ENCODE measurements at places on chromosomes 4 and X.

DNA sequence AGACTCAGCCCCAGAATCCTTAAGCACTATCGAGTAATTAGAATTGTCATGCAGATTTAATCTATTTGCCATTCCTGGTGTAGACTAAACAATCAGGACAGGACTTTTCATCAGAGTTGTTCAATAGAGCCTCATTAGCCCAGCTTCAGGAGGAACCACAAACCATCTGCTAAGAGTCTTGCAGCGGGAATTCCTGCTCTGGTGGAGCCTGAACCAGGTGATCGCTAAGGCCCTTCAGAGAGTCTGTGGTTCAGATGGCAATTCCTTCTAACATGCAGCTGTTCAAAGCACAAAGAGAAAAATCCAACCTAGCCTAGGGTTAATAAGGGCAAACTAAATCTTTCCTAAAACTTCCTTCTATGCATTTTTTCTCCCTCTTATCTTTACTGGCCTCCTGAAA, 119.1 kb upstream of the CPEB2 start:
- DNase-seq: no peak

GRCh38 chr4:169335331-169335730, 64.6 kb upstream of the SH3RF1 start:
- DNase-seq: no peak

GRCh38 chr4:100340512-100341485, 150.5 kb upstream of the DDIT4L start:
- DNase-seq: no peak

DNA sequence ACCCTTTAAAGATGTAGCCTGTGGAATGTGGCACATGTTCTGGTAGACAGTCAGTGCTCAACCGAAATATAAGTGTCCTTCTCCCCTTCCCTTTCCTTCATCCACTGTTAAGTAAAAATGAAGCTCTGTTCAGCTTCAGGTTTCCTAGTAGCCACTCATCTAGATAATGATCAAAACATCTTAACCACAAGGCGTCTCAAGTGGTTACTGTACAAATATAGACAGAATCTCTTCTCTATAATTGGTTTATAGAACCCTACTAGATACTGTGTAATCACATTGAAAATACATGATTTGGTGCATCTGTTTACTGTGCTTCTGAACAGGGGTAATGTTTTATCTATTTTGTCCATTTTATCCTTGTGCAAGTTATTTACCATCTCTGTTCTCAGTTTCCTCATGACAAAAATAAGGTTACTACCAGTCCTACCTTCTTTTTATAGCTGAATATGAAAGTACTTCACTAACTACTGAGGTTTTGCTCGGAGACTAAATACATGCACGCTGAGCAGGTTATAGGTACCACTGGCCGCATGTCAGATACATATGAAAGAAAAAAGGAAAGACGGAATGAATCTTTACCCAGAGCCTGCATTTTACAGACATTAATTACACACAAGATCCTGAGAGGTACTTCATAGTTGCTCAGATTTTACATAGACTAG, 20.3 kb upstream of the SLC25A4 start:
- DNase-seq: no peak

DNA sequence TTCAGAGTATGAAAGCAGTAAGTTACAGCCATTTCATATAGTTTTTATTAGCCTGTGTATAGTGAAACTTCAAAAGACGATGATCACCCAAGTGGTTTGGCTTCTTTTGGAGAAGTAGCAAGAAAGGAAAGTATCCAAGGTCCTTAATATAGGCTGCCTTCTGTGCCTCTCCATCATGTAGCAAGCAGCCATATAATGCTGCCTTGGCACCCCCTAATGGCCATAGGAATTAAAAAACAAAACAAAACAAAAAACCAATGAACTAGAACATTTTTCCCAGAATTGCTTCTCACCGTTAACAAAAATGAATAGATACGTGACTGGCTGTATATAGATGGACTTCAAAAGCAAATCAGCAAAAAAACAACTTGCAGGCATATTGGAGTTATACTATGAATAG, 18.9 kb downstream of the LAMP2 start:
- no peak for DNase-seq

DNA sequence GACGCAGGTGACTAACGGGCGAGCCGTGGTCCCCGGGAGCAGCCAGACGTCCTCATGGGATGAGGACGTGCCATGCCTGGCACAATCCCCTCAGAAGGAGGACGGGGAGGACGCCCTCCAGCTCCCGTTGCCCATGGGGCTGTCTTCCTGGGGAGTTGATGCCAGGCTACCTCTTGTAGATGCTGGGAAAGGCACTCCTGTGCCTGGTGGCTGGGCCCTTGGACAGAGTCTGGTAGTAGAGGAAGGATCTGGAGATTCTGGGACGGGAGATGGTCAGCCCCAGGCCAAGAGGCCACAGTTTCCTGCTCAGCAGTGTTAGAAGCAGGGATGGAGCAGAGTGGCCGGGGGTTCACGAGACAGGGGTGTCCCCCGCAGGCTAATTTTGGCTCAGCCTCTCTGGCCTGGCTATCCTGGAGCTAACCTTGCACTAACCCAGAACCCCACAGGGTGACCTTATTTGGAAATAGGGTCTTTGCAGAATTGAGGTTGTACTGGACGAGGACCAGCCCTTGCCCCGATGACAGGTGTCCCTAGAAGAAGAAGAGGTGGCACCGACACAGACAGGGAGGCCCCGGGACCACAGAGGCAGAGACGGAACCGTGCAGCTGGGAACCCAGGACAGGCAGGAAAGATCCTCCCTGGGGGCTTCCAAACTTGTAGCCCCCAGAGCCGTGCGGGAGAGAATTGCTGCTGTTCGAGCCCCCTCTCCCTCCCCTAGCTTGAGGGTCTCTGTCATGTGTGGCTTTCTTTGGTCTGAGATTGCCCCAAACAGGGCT, 50.1 kb upstream of the ADRA2C start:
- no peak for DNase-seq

DNA sequence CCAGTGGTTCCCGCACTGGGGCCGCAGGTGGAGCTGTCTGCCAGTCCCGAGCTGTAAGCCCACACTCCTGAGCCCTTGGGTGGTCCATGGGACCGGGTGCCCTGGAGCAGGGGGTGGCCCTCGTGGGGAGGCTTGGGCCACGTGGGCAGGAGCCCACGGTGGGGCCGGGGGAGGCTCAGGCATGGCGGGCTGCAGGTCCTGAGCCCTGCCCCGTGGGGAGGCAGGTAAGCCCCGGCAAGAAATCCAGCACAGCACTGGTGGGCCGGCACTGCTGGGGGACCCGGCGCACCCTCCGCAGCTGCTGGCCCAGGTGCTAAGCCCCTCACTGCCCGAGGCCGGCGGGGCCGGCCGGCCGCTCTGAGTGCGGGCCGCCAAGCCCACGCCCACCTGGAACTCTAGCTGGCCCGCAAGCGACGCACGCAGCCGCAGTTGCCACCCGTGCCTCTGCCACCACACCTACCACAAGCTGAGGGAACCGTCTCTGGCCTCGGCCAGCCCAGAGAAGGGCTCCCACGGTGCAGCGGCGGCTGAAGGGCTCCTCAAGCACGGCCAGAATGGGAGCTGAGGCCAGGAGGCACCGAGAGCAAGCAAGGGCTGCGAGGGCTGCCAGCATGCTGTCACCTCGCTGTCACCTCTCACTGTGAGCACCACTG, 2.0 kb upstream of the METAP1 start:
- no peak for DNase-seq

DNA sequence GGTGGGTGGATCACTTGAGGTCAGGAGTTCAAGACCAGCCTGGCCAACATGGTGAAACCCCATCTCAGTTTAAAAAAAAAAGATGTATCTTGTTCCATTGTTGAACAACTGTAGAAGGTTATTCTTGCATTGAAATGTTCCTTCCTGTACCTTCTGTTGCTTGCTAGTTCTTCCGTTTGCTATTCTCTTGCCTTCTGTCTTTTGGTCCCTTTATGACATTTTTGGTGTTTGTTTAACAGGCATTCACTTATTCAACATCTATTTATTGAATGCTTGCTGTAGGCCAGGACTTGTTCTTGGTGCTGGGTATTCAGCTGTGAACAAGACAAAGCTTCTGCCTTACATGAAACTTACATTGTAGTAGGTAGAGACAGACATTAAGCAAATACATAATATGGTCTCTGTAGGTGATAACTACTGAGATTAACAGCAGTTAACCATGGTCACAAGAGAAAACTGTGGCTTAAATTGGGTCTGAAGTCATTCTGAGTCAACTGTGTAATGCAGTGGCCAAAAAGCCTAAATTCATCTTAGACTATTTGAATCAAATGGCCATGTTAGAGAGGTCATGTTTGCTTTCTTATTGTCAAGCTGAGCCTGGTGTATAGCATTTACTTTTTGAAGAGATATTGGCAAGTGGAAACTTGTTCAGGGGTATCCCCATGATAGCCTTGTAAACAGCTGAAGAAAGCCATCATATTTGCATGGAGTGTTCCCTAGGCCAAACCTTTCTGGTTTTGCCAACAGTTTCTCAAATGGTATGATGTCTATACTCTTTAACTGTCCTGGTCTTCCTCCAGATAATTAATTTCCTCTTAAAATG, 35.6 kb downstream of the GAB1 start:
- no peak for DNase-seq

DNA sequence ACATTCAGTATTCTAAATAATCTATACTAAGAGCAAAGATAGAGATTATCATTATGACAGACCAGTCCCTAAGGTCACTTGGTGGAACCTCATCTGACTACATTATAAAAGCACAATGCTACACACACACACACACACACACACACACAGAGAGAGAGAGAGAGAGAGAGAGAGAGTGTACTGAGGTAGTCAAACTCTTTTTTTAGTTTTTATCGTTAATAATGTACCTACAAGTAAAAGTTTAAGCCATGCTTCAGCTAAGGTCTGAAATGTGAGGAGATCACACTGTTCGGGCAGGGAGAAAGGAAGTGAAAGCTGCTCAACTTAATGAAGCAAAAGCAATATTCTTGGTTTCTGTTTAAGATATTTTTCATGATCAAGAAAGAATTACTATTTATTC, 75.8 kb upstream of the CCDC160 start:
- DNase-seq: no peak

- no peak for DNase-seq
Measured at GRCh38 chr4:40265910-40266274, 69.1 kb downstream of the RHOH start.

GRCh38 chrX:119475389-119476101, 7.3 kb downstream of the SLC25A5 start:
- no peak for DNase-seq

DNA sequence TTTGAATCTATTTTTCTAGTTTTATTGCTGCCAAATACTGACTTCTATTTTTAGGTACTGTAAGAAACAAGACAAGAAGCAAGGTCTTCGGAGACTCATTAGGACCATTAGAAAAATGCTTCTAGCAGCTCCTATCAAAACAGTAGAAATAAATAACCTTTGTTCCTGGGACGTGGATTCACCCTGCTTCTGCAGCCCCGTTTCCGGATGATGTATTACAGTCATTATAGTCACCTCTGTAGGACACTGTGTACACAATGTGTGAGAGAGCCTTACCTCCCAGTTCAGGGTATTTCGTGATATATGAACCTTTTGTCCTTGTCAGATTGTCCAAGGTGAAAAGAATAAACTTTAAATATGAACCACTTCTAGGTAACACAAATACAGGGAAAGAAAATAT, 484.0 kb upstream of the TECRL start:
- DNase-seq: no peak

DNA sequence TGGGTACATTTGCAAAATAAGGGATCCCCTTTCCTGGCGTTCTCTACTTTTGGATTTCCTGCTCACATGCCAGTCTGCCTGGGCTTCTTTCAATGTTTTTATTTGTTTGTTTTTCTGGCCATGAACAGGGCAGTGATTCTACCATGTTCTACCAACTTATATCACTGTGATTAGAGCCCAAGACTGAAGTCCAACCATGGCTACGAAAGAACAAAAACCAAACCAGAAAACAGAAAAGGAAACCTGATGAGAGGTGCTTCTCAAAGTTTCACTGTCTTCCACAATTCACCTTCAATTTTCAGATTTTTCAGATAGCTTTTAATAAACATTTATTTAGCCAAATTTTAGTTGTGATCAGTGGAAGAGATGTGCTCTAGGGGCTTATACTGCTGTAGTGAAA, 187.6 kb upstream of the TACR3 start:
- no peak for DNase-seq

DNA sequence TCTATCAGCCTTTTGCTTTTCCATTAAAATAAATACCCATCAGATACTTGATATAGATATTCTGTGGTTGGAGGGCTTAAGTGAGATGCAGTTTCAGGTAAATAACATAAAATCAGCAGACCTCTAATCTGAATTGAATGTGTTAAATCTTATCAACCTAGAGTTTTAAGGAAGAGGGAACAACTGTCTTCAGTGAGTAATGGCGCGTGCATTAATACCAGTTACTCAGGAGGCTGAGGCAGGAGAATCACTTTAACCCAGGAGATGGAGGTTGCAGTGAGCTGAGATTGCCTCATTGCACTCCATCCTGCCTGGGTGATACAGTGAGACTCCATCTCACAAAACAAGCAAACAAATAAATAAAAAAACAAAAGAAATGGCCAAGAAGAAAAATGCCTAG, 54.3 kb downstream of the FAT4 start:
- DNase-seq: no peak

- no peak for DNase-seq
Measured at GRCh38 chr4:85767649-85768048, 292.7 kb downstream of the ARHGAP24 start.

- peak; percentile 8 for DNase-seq
Measured at GRCh38 chr4:169314906-169315305, 44.1 kb upstream of the SH3RF1 start.

- peak; percentile 76 for DNase-seq
Measured at GRCh38 chr4:151362404-151363164, 37.2 kb upstream of the SH3D19 start.

GRCh38 chr4:72857787-72858186, 211.7 kb downstream of the COX18 start:
- DNase-seq: no peak

DNA sequence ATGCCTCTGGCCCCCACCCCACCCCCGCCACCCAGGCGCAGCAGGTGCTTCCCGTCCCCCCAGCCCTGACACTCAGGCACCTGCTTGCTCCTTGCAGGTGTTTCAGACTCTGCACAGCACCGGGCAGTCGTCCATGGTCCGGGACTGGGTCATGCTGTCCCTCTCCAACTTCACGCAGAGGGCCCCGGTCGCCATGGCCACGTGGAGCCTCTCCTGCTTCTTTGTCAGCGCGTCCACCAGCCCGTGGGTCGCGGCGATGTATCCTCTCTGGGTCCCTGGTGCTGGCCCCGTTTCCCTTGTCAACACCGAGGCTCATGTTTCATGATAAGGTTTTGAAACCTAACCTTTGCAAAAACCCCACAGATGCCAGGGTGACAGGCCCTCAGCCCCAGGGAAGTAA, 10.2 kb upstream of the MSANTD1 start:
- no peak for DNase-seq

- DNase-seq: no peak
Measured at GRCh38 chrX:78931814-78932213, 13.4 kb upstream of the P2RY10 start.

GRCh38 chrX:153970357-153971123, 1.1 kb downstream of the HCFC1 start:
- no peak for DNase-seq

DNA sequence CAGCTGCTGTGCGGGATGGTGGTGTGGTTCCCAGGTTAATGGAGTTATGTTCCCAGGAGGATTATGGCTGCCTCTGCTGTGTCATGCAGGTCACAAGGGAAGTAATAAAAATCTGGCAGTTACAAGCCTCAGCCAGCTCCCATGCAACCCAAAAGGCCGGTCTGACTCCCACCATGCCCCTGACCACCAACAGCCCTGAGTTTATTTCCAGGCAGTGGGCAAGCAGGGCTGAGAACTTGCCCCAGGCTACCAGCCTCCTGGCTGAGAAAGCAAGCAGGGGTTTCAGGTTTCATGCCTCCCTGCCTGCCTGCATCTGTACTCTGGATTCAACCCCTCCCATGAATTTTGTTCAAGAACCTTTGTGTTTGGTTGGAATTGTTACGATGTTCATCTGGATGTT, 732.7 kb upstream of the POU3F4 start:
- DNase-seq: no peak

- no peak for DNase-seq
Measured at GRCh38 chr4:94307231-94307871, 35.3 kb downstream of the HPGDS start.

All from hypothalamus (tissue), 51 donors.